Peyer's patch (tissue), 4 donors: ENCODE measurements at places on chromosomes 4 and X. TPM values are rescaled to one million over a fixed set of nuclear protein-coding genes. Genes with fewer than 3 reads are reported as not detected.

GRCh38 chr4:128793859-128794672, 15.4 kb upstream of the JADE1 start:
- DNase-seq: no peak

DNA sequence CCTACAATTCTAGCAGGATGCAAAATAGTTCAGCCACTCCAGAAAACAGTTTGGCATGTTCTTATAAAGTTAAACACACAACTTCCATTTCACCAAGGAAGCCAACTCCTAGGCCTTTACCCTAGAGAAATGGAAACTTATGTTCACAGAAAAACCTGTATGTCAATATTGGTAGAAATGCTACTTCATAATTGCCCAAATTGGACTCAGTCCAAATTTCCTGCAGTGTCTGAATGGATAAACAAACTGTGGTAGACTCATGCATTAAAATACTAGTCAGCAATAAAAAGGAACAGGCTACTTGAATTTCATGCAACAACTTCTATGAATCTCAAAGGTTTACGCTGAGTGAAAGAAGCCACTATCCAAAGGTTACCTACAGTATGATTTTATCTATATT, 1738.8 kb upstream of the IGFBP7 start:
- DNase-seq: no peak

Gene SSX2
- not detected for total RNA-seq

DNA sequence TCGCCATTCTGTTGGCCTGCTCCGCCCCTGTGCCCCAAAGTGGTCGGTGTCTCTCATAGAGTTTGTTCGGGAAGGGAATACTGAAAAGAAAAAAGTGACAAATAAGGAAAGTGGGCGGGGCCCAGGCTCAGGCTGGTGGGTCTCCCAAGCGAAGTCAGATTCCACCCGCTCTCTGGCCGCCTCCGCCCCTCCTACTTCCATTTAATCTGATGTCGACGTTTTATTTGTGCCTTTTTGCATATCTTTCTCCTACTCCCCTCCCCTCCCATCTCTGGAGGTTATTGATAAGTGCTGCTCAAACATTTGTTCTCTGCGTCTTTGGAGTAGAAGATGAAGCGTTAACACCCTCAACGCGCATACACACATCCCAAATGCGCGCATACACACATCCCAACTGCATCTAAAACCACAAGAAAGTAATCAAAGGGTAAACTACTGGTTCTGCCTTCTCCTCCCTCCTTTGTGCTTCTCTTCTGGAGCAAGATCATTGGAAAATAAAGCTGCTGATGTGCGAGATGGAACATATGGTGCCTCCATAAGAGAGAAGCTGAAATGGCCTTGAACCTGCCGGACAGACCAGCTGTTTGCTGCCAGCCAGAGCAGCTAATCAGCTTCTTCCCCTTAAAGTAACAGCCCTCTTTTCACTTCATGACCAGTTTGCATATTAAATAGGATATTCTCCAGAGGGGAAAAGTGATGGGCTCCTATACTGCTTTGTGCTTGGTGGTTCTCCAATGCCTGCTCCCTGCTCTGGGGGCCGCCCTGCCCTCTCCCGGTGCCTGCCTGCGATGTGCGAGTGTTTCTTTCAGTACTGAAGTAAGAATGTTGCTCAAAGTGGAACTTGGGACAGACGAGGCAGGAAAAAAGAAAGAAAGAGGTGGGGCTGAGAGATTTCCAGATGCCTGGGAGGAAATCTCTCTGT, 3.1 kb downstream of the MAMLD1 start:
- DNase-seq: no peak

- no peak for DNase-seq
Observed at GRCh38 chr4:31291238-31291637, 571.1 kb downstream of the PCDH7 start.

DNA sequence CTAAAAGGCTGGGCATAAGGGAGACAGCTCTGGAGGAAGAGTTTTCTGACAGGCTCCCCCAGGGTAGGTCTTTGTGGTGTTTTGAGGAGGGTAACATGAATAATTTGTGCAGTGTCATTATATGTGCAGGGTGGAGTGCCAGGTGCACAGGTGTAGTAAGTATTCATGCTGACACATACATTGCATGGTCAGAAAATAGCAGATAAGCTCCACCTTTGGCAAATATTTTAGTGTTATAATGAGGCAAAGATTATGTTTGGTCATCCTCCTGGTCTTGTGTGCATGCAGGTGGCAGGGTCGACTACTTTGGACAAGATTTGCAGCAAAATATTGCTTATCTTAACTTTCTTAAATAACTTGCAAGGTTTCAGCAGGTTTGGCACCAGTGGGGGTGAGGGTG, 910.4 kb upstream of the PCDH10 start:
- no peak for DNase-seq

DNA sequence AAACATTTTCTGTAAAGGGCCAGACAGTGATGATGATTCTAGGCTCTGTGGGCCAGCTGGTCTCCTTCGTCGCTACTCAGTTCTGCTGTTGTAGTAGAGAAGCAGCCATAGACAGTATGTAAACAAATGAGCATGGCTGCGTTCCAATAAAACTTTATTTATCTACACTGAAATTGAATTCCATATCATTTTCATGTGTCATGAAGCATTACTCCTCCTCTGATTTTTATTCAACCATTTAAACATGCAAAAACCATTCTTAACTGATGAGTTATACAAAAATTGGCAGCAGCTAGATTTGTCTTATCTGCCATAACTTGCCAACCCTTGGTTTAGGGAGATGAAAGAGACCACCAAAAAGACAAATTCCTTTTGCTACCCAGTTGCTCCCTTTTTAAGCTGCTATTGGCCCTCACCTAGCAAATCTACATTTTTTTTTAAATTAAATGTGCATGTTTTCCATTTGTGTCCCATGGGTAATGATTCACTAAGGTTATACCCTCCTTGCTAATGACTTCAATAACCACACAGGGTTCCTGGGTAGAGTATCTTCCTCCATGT, 309.9 kb downstream of the DHX15 start:
- no peak for DNase-seq

GRCh38 chrX:40244980-40245379, 147.2 kb upstream of the BCOR start:
- DNase-seq: no peak

DNA sequence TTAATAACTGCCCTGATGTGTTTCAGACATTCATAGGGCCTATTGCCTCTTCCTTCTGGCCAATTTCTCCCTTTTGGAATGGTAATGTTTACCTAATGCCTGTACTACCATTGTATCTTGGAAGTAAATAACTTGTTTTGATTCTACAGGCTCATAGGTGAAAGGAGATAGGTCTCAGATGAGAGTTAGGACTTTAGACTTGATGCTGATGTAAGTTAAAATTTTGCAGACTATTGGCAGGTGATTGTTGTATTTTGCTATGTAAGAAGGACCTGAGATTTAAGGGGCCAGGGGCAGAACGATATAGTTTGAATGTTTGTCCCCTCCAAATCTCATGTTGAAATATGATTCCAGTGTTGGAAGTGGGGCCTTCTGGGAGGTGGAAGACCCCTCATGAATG, 215.5 kb downstream of the SLC39A8 start:
- DNase-seq: no peak

DNA sequence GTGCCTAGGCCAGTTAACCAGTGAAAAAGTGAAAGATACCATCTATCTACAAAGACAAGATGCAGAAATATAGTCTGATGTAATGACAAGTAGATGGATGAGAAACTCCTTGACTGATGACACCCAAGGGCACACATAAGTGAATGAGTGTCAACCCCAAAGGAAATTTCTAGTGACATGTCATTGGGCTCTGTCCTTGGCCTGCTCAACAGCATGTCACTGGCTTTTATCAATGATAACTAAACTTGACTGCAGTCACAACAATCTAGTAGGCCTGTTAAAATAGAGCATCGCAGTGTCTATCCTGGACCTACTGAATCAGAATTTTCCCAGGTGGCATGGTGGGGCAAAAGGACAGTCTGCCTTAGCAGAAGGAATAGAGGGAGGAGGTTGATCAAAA, 155.8 kb downstream of the TSPAN5 start:
- DNase-seq: no peak

Gene MTNR1A
- total RNA-seq: not detected

DNA sequence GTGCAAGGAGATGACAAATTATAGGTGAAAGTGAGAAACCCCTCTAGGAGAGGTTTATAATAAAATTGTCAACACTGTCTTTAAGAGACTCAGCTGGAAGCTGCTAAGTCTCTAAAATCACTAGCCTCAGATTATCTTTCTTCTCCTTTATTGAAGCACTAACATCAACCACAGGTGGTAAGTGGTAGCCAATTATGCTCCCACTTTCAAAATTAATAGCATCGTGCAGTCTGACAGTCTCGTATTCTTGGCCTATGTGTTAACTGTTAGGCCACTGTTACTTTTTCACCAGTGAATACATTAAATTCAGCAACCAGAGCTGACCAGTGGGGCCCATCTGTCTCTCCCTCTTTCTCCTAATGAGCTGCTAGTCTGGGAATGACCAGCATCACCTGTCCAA, 674.1 kb downstream of the RAPGEF2 start:
- DNase-seq: no peak

Gene PNMA6A
- total RNA-seq: not detected

DNA sequence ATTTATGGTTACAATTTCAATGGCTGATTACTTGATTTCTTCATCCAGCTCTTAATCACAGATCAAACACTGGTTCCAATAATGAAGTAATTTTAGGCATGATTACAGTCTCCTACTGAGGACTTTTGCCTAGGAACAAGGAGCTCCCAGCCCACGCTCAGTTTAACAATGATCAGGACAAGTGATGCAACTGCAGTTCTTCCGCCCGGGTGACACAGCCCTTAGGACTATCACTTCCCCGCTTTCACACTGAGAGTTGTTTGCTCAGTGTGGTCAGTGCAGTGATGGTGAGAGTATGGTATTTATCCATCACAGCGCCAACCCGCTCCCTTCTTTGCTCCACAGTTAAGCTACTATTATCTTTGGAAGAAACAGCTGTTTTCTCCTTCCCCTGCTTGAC, 203.2 kb upstream of the MBNL3 start:
- DNase-seq: no peak

GRCh38 chrX:2468261-2469195, 32.2 kb downstream of the DHRSX start:
- no peak for DNase-seq

GRCh38 chr4:24428850-24429249, 155.5 kb downstream of the DHX15 start:
- DNase-seq: no peak

DNA sequence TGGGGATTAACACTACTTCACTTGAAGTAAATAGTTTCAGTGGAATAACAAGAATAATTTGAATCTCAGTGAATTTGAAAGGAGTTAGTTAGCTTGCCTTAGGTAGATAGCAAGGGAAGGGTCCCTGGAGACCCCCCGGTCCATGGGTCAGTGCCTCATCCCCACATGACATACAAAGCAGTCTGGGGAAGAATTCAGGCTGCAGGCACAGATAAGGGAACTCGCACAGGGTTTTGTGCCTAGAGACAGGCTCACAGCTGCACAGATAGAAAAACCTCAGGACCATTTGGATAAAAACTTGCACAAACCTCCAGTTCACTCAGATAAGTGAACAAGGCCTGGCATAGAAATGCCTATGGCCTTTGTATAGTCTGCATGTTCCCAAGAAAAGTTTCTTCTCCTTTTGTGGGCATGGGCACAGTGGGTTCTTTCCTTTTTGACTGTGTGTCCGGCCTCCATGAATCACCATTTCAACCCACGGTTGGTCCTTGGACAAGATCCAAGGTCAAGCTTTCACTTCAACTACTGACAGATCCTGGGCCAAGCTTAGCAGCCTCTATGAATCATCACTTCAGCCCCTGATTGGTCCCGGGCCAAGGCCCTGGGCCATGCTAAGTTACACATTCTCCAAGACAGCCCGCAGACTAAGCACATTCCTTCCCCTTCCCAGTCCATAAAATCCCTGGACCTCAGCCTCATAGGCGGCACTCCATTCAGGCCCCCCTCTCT, 108.3 kb upstream of the KLHL4 start:
- no peak for DNase-seq

GRCh38 chr4:86957215-86957614, 22.4 kb downstream of the AFF1 start:
- no peak for DNase-seq

Gene TCEAL2
- total RNA-seq: not detected

DNA sequence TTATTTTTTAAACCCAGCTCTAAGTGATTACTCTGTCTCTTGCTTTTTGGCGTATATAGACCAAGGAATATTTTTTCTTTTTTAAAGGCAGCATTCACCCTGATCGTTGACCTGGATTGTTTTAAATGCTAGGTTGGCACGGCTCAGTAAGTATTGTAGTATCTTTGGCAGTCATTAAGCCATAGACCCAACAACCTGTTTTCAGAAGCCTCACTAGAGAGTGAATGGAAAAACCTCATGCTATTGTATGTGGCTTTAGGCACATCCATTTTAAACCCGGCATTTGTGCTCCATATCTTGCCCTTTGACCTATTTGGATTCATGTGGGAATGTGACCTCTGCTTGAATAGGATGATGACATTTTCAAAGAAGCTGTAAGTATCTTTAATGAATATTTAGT, 183.9 kb downstream of the SNCA start:
- no peak for DNase-seq

GRCh38 chrX:6004529-6004928, 224.1 kb downstream of the NLGN4X start:
- DNase-seq: no peak

Gene SPANXN2
- not detected for total RNA-seq

DNA sequence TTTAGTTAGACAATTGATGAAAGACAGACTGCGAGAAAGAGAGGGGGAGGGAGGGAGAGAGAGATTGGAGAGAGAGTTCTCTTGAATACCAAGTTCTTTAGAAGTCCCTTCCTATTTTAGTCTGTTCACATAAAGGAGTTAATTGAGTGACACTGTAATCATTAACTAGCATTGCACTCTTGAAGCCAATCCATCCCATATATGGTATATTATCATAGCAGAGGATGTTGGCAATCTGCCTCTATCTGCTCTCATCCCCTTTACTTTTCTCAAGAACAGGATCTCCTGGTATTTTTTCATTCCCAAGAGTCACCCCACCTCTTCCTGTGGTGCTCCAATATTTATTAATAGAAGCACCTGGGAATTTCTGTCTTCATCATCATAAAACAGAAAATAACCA, 959.6 kb upstream of the NDST4 start:
- DNase-seq: no peak

Gene SMIM10L2A
- total RNA-seq: 1.2 TPM

Gene UGT2B15
- total RNA-seq: 76.4 TPM

GRCh38 chrX:19743386-19743785, 144.0 kb downstream of the SH3KBP1 start:
- no peak for DNase-seq

DNA sequence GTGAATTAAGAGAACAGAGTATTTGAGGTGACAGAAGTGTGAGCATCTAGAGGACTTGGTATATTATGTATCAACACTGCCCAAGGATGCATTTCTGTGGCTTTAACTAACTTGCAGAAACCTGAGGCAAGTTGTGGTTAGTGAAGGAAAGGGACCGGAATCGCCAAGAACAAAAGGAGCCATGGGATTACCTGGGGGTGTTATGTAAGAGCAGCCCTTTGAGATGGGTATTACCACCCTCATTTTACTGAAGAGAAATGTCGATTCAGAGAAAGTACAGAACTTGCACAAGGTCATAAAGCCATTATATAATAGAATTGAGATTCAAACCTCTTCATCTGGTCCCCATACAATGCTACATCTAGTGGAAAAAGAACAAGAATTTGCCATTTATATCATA, 14.3 kb downstream of the TENM3 start:
- no peak for DNase-seq

GRCh38 chr4:18250564-18250963, 229.0 kb upstream of the LCORL start:
- no peak for DNase-seq
